ENCODE measurements at places on chromosomes 4 and X. TPM values are rescaled to one million over a fixed set of nuclear protein-coding genes. Genes with fewer than 3 reads are reported as not detected.

Gene PCDH10
- polyA plus RNA-seq: 0.29 TPM

Gene FRAS1
- polyA plus RNA-seq: 5.0 TPM

Gene MID1
- polyA plus RNA-seq: 22.2 TPM

- no peak for DNase-seq
These were observed 893.9 kb downstream of the PCDH7 start for GRCh38 chr4:31613946-31614623.

- no peak for DNase-seq
These were observed 836.8 kb upstream of the LCORL start for GRCh38 chr4:18858229-18858922.

DNA sequence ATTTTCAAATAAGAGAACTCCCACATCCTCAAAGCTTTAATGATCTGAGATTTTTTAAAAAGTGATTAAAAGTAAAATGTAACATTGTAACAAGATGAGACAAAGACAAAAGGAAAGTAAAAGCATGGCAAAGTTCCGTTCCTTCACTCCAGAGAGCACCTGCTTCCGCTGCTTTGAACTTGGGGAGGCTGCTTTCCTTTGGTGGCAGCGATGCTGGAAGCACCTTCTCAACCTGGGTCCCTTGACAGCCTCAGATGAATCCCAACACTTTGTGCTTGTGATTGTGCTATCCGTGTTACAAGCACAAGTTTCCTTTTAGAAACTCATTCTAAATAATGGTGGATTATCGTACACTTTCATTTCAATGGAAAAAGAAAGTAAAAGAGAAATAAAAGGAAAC lies 59.7 kb downstream of the HADH start:
- no peak for DNase-seq

DNA sequence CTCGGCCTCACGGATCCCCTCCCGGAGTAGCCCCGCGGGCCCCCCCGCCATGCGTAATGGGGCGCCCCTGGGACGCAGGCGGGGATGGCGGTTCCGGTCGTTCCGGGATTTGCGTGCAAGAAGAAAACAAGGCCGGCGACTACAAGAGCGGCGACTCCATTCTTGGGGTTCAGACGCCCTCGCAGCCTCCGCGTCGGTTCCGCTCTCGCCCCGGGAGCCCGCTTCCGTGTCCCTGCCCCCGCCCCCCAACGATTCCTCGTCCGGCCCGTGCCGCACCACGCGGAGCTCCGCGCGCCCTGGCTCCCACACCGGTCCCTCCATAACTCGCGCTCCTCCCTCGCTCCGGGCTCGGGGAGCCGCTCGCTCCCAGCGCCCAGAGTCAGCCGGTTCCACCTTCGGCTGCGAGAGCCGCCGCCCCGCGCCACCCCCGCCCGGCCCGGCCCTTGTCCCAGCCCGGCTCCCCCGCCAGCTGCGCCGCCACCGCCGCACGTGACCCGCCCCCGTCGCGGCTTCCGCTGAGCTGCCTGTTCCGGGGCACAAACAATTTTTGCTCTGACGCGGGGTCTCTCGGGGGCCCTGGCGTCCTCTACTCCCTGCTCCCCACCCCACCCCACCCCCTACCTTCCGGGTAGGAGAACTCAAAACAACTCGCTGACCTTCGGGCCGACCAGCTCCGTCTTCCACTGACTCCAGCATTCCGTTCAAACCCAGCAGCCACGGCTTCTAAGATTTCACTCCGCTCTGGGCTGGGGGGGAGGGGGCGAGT lies 78.8 kb upstream of the BCOR start:
- DNase-seq: no peak

Gene ETDB
- not detected for polyA plus RNA-seq

Gene PRDM5
- polyA plus RNA-seq: 9.0 TPM

DNA sequence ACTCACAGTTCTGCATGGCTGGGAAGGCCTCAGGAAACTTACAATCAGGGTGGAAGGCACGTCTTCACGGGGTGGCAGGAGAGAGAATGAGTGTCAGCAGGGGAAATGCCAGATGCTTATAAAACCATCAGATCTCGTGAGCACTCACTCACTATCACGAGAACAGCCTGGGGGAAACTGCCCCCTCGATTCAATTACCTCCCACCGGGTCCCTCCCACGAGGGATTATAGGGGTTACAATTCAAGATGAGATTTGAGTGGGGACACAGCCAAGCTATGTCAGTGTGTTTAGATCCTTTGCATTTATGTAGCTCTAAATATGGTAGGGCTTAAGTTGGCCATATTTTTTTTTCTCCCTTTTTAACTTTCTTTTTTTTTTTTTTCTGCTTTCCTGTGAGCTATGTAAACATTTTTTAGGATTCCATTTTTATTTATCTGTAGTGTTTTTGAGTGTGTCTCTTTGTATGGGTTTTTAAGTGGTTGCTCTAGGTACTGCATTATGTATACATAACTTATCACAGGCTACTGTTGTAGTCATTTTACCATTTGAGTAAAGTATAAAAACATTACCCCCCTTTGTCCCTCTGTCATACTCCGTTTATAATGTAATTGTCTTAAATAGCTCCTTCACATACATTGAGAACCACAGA lies 79.0 kb downstream of the ADRA2C start:
- no peak for DNase-seq

DNA sequence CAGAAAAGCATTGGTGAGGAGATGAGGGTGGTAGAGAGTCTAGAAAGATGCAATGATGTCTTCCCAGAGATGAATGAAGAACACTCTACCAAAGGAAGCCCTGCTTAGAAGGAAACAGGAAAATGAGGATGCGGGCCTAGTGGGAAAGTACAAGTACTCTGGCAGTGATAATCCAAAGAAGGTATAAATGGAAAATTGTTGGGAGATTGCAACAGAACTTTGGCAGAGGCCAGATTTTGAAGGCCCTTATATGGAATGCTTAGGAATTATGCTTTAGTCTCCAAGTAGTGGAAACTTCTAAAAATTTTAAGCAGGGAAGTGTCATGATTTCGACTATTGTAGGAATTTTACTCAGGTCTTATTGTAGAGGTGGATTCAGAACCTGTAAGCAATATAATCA lies 11.0 kb downstream of the ARSJ start:
- no peak for DNase-seq

DNA sequence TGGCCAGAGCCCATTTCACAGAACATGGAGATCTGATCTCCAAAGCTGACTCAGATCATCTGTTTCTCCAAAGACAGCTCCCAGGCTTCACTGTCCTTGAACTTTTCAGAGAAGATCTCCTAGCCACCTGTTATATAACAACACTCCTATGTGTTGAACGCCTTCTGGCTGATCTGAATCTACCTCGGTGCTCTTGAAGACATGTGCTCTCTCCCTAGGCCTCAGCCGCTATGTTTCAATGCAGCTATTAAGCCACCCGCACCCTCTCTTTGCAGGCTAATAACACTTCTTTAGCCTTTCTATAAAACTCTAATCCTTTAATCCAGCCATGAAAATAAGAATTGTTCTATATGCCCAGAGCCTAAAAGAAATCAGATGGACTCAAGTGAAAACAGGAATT lies 34.9 kb downstream of the SEL1L3 start:
- no peak for DNase-seq

Gene TACR3
- 7.3 TPM for polyA plus RNA-seq

Measured in forelimb muscle (tissue), 1 donor.